T-cell (primary cell): ENCODE measurements at places on chromosomes 1 and 21.

DNA sequence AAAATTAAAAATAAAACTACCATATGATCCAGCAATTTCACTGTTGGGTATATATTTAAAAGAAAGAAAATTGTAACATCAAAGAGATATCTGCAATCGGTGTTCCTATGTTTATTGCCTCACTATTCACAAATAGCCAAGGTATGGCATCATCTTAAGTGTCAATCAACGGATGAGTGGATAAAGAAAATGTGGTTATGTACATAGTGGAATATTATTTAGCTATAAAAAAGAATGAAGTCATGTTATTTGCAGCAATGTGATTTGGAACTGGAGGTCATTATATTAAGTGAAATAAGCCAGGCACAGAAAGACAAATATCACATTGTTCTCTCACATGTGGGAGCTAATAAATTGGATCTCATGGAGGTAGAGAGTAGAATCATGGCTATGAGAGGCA lies 76.3 kb downstream of the RD3 start:
- DNase-seq = no peak

DNA sequence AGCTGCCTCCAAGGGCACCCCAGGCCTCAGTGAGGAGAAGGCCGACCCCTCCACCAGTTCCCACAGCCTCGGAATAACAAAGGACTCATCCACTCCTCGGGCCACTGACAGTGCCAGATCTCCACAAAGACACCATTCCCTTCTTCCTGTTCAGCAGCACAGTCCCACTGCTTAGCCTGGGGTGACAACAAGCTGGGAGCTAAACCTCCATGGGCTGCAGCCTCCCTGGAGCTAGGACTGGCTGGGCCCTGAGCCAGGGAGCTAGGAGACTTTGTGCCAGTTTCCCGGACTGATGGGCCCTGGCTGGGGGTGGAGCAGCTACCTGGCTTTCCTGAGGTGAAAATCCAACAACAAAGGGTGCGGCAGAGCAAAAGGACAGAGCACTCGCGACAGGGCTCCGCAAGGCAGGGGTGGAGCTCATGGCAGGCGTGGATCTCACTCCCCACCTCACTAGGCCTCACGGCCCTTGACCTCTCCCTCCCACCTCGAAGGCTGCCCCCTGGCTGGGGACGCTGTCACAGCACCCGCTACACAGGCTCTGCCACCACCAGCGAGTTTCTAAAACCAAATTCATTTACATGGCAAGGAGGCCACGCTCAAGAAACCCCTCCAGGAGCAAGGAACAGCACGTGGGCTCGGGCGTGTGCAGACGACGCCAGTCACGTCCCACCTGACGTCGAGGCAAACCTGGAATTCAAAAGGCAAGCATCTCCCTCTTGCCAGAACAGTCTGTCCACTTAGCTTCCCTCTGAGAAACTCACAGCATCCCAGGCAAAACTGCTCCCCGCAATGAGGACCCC lies 13.8 kb downstream of the SLC35E2B start:
- peak; percentile 48 for DNase-seq

DNA sequence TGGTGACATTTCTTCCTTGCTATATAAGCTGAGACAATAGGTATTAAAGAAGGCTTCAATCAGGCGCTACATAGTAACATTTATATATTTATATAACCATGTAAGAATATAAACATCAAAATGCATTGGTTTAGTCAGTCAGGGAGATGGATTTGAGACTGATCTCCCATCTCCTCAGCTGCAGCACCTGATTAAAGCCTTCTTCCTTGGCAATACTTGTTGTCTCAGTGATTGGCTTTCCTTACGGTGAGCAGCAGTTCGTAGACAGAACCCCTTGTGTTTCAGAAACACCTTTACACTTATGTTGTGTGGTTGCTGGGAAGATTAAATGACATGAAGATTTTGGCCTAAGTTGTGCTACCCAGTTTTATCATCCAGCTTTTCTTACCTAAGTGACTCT lies 323.3 kb upstream of the DUSP10 start:
- no peak for DNase-seq

DNA sequence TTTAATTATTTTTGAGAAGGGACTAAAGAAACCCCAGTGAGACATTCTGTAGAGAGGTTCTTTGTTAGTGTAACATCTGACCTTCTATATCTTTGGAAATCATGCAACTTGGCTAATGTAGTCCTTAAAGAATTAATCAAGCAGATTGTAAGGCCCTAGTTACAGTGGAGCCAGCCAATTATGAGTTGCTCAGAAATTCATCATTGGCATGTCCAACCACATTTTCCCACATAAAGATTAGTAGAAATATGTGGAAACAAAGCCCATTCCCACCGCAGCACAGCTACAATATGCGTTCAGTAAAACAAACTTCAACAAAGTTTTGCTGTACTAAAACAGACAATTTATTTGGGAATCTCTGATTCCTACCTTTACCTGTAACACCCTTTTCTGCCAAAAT lies 27.8 kb downstream of the WNT2B start:
- DNase-seq = no peak

DNA sequence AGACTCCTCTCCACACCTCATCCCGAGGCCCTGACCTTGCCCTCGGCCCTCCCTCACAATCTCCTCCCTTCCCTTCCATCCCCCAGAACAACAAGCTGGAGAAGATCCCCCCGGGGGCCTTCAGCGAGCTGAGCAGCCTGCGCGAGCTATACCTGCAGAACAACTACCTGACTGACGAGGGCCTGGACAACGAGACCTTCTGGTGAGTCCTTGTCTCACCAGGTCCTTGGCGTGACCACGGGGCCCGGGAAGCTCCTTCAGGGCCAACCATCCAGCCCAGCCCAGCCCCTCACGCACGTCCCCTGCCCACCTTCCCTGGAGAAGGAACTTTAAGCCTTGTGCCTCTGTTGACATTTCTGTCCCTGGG lies 15.6 kb downstream of the PODN start:
- DNase-seq = no peak

GRCh38 chr1:24635195-24635843 lies 7.8 kb upstream of the SRRM1 start:
- no peak for DNase-seq

GRCh38 chr1:211621447-211622198 lies 42.7 kb upstream of the SLC30A1 start:
- DNase-seq = no peak

DNA sequence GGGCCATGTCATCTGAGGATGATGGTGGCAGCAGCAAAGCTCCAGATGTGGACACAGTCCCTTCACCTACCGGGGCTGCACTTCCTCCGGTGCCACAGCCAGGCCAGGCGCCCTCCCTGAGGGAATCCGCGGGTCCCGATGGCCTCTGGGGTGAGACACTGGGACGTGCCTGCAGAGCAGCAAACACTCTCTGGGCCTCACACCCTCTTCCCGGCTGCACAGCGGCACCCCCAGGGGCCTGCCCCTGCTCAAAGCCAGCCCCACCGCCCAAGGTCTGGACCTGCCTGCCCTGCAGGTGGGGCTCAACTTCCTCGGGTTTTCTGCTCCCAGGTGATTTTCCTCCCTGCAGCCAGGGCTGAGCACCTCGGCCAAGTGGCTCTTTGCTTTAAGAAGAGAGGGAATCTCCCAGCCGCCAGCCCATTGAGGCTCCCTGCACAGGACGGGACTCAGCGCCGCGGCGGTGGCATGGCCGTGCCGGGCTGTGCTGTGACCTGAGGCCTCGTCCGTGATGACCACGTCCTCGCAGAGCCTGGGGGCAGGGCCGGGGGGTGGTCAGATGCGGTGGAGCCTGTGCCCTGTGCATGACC lies 21.3 kb upstream of the COL18A1 start:
- no peak for DNase-seq

DNA sequence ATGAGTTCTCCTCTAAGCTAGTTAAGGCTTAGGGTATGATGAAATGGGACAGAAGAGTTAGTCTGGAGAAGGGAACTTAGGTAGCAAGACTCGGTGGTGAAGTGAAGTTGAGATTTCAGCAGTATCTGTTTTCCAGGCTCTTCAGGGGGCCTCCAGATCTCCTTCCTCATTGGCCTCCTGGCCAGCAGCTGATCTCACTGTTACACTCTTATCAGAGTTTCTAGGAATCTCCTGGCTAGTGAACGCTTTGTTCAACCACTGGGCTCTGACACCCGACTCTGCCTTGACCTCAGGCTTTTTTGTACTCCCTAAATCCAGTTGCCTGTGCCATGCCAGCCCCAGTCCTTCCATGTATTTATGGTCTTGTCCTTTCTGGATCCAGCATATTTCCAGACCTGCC lies 311.0 kb downstream of the ASTN1 start:
- no peak for DNase-seq

GRCh38 chr1:154784924-154785531 lies 85.1 kb downstream of the KCNN3 start:
- peak; percentile 72 for DNase-seq

DNA sequence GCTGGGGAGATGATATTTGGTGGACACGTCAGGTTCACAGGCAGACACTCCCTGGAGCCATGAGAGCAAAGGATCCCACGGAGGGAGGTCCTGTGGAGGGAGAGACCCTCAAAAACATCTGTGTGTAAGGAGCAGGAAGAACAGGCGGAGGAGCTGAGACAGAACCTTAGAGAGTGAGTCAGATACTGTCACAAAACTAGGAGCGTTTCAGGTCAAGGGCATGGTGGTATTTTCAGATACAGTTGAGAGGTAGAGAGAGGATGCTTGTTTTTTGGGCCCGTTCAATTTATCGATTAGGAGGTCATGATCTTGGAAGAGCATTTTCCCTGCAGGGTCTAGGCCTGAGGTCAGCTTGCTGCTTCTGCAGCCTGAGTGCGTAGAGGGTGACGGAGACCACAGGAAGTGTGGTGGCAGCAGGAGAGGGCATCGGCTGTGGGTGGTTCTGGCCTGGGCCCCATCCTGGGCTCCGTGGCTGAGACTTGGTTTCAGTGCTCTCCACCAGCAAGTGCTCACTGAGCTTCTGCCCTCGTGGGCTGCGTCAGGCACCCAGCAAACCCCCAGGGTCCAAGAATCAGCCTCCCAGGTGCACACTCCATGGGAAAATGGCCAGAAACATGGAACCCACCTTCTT lies 39.9 kb downstream of the SPSB1 start:
- no peak for DNase-seq

GRCh38 chr1:171141688-171142415 lies 43.2 kb upstream of the FMO2 start:
- DNase-seq = no peak

DNA sequence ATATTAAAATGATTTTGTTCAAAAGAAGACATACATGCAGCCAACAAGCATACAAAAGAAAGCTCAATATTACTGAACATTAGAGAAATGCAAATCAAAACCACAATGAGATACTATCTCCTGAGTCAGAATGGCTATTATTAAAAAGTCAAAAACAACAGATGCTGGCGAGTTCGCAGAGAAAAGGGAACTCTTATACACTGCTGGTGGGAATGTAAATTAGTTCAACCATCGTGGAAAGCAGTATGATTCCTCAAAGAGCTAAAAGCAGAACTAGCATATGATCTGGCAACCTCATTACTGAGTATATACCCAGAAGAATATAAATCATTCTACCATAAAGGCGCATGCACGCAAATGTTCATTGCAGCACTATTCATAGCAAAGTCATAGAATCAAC lies 126.0 kb upstream of the HMCN1 start:
- no peak for DNase-seq

GRCh38 chr1:63255153-63255552 lies 67.2 kb upstream of the FOXD3 start:
- DNase-seq = no peak

- no peak for DNase-seq
These were observed 8.5 kb upstream of the TXLNA start for GRCh38 chr1:32170991-32171390.

DNA sequence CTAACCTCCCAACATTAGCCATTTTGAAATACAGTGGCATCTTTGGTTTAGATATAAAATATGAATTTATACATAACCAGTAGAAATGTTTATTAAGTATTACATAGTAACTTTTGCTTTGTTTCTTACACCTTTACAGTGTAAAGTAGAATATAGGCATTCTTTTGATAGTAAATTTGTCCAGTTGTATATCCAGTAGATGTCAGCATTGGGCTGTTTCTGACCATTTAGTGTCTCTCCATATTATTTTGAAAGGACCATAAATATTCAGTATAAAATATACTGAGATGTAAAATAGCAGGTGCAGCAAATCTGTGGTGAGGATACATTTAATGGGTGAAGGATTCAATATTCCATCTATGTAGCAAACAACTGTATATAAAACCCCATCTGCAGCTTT lies 115.8 kb upstream of the ZRANB2 start:
- no peak for DNase-seq

- no peak for DNase-seq
These were observed 12.2 kb downstream of the PTCH2 start for GRCh38 chr1:44830900-44831304.
